Activated CD4-positive, alpha-beta T cell treated with anti-CD3 and anti-CD28 coated beads, Interleukin-2, amount 50 U/mL, for 24 hours (primary cell): ENCODE measurements at places on chromosomes 4 and X.

- no peak for DNase-seq
These were observed 405.5 kb upstream of the NR3C2 start for GRCh38 chr4:148847544-148848255.

DNA sequence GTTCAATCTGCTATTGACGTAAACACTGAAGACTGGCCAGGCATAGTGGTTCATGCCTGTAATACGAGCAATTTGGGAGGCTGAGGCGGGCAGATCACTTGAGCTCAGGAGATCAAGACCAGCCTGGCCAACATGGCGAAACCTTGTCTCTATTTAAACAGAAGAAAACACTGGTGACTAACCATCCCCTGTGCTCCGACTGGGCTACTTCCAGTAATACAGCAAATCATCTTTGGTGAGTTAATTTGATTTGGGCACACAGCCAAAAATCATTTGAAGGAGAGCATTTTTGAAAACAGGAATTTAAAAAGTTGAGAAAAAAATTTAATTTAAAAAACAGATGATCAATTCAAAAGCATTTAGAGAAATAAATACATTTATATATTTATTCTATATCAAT, 52.0 kb downstream of the SEC24D start:
- no peak for DNase-seq

- DNase-seq, result no peak
These were observed 87.0 kb downstream of the GLRA2 start for GRCh38 chrX:14616301-14616700.

DNA sequence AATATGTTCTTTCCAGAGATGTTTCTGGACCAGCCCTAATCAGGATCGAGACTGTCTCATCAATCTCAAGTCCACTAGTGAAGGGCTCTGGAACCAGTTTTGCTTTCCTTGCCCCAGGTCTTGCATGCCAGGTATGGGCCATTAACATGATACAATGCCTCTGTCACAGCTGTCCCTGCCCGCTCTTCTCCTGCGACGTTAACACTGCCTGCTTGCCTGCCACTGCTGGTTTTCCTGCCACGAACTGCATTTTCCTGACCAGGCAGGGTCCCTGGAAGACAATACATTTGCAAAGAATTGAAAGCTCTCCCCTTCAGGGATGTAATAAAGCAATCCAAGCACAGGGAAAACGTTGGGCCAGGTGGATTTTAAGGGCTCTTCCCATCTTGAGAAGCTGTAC, 200.3 kb downstream of the MID1 start:
- DNase-seq, result no peak

- no peak for DNase-seq
These were observed 210.6 kb downstream of the TENM3 start for GRCh38 chr4:182453830-182454229.

DNA sequence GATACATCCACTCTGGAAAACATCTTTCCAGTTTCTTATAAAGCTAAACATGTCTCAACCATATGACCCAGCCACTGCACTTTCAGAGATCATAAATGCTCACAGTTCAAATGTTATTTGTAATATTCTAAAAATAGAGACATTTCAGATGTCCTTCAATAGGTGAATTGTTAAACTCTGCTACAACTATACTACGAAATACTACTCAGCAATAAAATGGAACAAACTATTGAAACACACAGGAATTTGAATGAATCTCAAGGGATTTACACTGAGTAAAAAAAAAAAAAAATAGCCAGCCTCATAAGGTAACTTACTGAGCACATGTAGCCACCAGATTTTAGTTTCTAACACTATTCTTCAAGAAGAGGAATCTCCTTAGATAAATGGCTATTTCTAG, 253.9 kb downstream of the PCDH18 start:
- DNase-seq, result no peak

DNA sequence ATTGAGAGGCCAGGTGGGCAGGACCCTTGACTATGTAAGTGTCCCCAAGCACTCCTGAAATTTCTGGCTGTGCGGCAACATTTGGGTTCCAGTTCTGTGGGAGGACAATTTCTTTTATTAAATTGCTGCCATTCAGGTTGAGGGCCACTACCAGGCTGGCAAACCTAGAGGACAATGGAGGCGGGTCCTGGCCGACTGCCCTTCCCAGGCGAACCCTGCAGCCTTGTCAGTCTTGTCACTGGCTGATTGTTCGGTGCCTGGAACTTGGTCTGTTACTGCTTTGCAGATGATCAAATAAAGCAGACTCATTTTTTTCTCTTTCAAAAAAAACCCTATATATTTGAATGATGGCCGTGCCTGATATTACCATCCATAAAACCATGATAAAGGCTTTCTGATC, 6.6 kb upstream of the TMEM128 start:
- DNase-seq, result no peak

DNA sequence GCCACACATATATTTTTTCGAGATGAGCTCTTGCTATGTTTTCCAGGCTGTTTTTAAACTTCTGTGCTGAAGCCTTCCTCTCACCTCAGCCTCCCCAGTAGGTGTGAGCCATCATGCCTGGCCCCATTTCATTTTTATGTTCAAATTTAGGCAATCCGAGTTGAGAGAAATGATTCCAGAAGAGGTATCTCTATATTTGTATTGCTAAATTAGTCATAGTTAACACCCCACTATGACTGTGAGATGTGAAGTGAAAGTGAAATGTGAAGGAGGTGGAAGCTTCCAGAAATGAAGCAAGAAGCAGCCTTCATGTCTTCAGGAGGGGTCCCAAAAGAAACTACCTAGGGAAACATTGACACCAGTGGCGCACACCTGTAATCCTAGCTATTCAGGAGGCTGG, 17.7 kb downstream of the APELA start:
- no peak for DNase-seq

- DNase-seq, result no peak
These were observed 15.2 kb downstream of the SHROOM4 start for GRCh38 chrX:50798783-50799182.

DNA sequence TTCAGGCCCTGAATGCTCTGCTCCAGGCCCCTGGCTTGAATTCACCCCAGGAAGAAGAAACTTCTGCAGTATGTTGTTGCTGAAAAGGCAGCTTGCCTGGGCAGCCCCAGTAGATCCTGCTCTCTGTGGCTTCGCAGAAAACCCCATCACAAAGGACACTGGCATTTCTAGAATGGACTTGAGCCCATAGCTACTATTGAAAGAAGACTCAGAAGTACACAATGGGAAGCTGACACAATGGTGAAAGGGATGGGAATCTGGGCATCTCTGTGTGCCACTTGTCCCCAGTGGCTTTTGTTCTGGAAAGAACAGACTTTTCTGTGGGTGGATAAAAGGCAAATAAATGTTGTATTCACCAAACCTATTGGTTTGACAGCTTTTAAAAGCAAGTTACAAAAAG, 67.4 kb upstream of the SCML1 start:
- DNase-seq, result no peak

- no peak for DNase-seq
These were observed 1.4 kb downstream of the INTU start for GRCh38 chr4:127634181-127634580.

- no peak for DNase-seq
These were observed 304.2 kb downstream of the TENM3 start for GRCh38 chr4:182547435-182547834.

DNA sequence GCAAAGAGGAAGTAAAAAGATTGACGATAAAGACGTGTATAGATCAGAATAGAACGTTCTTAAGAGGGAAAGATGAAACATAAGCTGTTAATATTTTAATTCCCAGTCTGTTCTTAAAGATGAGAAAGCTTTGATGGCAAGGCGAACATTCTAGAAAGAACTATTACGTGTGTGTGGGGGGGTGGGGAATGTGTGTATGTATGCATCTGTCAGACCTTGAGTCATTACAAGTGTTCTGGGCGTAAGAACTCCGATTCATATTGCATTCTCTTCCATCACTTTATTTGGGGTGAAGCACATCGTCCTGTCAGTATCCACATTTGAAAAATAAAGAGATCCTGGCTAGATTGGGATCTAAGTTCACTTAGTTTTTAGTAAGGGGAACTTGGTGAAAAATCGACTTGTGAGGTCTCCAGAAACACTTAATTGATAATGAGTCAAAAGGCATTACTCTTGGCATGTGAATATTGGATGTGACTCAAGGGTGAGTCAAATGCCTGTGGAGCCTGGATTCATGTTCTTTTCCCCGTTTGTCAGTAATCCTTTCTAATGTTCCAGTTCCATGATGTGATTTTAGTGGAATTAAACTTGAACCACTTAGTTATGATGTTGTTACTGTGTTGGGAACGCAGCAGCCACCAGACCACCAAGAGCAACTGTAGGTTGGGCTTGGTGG, 3.1 kb downstream of the SMS start:
- no peak for DNase-seq

GRCh38 chr4:39047681-39048080, 14.4 kb upstream of the KLHL5 start:
- DNase-seq, result no peak

DNA sequence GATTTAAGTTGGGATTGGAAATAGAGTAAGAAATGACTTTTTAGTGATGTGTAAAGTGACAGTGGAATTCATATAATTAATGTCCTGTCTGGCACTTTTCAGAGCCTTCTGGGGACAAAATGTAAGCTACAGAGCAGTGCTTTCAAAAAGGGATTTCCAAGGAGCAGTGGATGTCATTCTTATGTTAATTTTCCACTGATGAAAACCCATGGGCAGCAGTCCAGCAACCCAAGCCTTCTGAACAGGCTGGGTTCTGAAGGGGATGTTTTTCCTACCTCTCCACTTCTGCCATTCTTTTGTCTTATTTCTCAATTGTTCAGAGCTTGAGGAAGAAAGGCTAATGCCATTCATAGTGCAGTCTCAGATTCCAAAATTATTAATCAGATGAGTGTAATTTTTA, 717.6 kb upstream of the HS3ST1 start:
- DNase-seq, result no peak

DNA sequence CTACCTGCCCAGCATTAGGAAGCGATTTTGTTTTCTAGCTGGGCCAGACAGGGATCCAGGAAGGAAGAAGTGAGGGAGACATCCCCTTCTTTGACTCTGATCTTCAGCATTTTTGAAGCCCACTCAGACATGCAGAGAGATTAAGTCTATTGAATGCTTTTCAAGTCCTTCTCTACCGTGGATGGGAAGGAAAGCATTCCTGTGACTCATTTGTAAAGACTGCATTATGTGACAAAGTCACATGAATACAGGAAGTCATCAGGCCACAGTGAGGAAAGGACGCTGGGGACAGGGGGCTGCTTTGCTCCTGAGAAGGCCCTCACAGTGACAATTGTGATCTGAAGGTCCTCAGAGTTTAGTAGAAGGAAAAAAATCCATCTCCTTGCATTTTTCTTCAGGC, 67.4 kb upstream of the GBA3 start:
- no peak for DNase-seq

DNA sequence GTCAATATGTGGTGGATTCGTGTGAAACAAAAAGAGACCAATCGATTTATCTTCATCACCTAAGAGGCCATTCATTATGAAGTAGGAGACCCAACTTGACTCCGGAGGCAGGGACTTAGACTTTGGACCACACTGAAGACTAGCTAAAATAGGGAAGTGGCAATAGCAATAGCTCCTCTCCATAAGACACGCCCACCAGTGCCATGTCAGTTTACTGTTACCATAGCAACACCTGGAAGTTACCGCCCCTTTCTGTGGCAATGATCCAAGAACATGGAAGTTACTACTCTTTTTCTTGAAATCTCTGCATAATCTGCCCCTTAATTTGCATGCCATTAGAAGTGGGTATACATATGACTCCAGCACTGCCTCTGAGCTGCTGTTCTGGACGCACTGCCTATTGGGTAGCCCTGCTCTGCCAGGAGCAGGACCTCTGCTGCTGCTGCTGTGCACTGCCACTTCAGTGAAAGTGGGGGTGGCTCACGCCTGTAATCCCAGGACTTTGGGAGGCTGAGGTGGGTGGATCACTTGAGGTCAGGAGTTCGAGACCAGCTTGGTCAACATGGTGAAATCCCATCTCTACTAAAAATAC, 163.2 kb downstream of the PRKX start:
- DNase-seq, result no peak

DNA sequence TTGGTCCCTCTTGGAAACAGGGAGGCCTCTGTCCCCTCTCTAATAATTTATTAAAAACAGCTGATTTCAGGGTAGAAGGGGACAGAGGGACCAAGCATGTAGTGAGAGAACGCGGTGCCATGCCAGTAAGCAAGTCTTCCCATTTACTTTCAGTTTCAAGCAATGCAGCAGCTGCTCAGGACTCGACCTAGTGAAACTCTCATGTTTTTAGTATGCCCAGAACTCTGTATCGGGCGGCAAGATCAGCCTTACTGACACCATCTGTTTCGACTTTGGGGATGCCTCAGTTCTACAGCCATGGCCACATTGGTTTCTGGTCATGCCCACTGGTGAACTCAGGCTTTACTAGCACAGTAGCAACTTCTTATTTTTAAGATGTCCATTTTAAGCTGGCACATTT, 40.6 kb downstream of the ZNF81 start:
- DNase-seq, result no peak

- DNase-seq, result no peak
These were observed 62.6 kb downstream of the TRIML1 start for GRCh38 chr4:188201851-188202250.

DNA sequence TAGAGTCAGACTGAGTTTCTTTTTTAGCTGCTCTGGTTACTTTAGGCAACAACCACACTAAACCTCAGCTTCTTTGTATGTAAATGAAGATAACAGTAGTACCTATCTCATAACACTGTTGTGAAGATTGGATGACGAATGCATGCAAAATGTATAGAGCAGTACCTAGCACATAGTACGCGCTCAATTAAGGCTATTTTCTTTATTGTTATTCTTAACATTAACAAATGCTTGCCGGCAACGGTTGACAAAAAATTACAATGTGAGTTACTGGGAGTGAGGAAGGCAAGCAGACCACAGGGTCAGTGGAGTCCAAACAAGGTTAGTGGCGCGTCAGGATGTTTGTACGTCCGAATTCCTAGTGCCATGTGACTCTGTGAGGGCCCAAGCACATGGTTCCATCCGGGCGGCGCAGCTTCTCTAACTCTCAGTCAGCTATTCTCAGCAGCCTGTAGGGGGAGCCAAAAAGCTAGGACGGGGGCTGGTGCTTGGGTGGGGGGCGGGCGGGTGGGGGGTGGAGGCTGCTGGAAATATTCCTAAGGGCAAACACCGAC, 821 bp upstream of the NALF2 start:
- no peak for DNase-seq

- no peak for DNase-seq
These were observed 27.5 kb downstream of the SULT1E1 start for GRCh38 chr4:69832326-69833030.

DNA sequence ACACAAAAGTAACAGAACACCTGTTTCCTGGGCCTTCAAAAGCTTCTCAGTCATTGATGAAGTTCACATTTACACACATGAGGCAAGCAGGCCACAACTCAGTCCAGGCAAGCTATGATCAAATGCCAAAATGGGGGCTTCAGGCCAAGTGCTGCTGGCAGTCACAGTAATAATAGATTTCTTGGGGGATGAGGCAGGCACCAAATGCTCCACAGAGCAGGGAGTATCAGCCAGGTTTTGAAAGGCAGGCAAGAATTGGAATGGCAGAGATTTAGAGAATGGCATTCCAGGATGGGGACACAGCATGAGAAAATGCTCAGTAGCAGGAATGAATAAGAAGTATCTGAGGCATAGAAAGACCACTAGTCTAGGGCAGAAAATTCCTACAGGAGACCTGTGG, 52.8 kb downstream of the GRIA3 start:
- no peak for DNase-seq

GRCh38 chrX:27840881-27841280, 33.1 kb downstream of the MAGEB10 start:
- DNase-seq, result no peak

GRCh38 chr4:109025471-109026076, 262.7 kb upstream of the ETNPPL start:
- DNase-seq, result no peak

- DNase-seq, result no peak
These were observed 58.4 kb upstream of the HS3ST1 start for GRCh38 chr4:11487139-11487538.
